Myocyte (in vitro differentiated cells): ENCODE measurements at places on chromosomes 5 and 9. TPM values are rescaled to one million over a fixed set of nuclear protein-coding genes. Genes with fewer than 3 reads are reported as not detected.

Gene HEMGN
- total RNA-seq: 0.08 and 0.10 TPM in 2 replicates

Gene OR1J2
- not detected in 2 replicates for total RNA-seq

Gene PRR7
- total RNA-seq: 23.1 and 38.7 TPM in 2 replicates

Gene NUTM2G
- total RNA-seq: not detected in 2 replicates

Gene RAI14
- total RNA-seq: 17.0 and 19.0 TPM in 2 replicates

Gene TAF11L5
- not detected in 2 replicates for total RNA-seq

Gene DMRT3
- not detected in 2 replicates for total RNA-seq

Gene IL5
- total RNA-seq: not detected in 2 replicates

Gene KCNMB1
- not detected in 2 replicates for total RNA-seq

Gene MCCC2
- total RNA-seq: 27.0 and 43.8 TPM in 2 replicates

Gene CDX1
- total RNA-seq: 0.36 TPM in 1 of 2 replicates, not detected in the other

Gene XRCC4
- 26.5 and 27.0 TPM in 2 replicates for total RNA-seq

Gene PPP3R2
- not detected in 2 replicates for total RNA-seq

Gene TMEM174
- not detected in 2 replicates for total RNA-seq

Gene KCNIP1
- total RNA-seq: 0.10 TPM in 1 of 2 replicates, not detected in the other
